ENCODE measurements at places on chromosomes 2 and 18. TPM values are rescaled to one million over a fixed set of nuclear protein-coding genes. Genes with fewer than 3 reads are reported as not detected.

The ZSWIM2 gene
- total RNA-seq, result not detected

DNA sequence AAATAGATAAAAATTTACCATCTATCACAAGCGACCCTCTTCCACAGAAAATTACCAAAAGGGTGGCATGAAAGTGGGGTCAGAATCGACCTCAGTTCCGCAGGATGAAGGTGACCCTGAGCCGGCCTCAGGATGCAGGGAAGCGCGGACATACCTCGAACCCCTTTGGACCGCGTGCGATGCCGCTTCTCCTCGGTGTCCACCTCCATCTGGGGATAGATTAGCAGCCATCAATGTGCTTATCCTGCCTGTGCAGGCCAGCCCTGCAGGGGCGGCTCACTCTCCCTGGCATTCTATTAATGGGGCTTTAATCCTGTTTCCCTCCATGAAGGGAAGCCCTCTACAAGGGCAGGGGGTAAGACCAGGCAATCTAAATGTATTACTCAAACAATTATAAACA is 235.3 kb upstream of the PXDN start:
- no peaks in the 10 kb centered on the region for H3K36me3 ChIP-seq
- H3K4me1 ChIP-seq, result no peaks in the 10 kb centered on the region
- no peak for DNase-seq
- no peak overlapping the region for H3K4me3 ChIP-seq
- no peak overlapping the region for H3K27ac ChIP-seq
- no peaks in the 10 kb centered on the region for H3K27me3 ChIP-seq

- no peaks in the 10 kb centered on the region for H3K36me3 ChIP-seq
- no peaks in the 10 kb centered on the region for H3K27me3 ChIP-seq
- DNase-seq, result no peak
- no peak overlapping the region for H3K4me3 ChIP-seq
- no peak overlapping the region for H3K27ac ChIP-seq
- no peaks in the 10 kb centered on the region for H3K4me1 ChIP-seq
Observed at GRCh38 chr18:10896851-10897250, 252.5 kb downstream of the PIEZO2 start.

DNA sequence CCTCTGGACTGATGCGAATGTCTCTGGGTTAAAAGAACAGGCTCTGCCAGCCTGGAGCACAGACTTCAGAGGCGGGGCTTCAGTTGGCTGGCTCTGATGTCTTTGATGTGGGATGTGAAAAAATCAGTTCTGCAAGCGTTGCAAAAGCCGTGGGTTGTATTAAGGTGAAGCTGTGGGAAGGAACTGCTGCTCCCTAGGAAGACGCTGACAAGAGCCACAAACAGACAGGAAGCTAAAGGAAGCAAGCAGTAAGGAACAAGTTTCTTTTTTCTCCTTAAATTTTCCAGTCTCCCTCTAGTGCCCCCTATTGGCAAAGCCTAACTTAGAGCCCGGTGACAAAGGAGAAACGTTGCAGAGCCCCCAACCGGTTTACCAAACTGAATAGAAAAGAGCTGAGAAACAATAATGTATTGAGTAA is 239.0 kb downstream of the CCDC178 start:
- no peak for DNase-seq
- H3K4me1 ChIP-seq, result no peaks in the 10 kb centered on the region
- H3K4me3 ChIP-seq, result no peak overlapping the region
- H3K36me3 ChIP-seq, result no peaks in the 10 kb centered on the region
- H3K27ac ChIP-seq, result no peak overlapping the region
- H3K27me3 ChIP-seq, result no peaks in the 10 kb centered on the region

The HDHD2 gene
- 39.6 TPM for total RNA-seq

DNA sequence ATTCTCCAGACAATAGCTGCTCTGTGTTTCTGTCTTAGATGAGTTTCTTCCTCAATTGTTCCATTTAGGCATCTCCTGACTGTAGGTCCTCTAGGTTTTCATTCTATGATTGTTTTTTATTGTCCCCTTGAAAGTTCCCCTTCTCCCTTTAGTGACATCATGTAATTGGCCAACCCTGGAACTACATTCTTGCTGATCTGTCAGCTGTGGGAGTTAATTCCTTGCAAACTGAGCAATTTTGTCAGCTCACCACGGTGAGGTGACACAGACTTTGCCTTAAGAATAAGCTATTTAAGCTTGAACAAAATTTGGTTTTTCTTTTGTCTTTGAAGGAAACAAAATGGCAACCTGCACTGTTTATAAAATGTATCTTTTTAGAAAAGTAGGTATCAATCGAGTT is 95.9 kb downstream of the TXNL1 start:
- no peaks in the 10 kb centered on the region for H3K27me3 ChIP-seq
- H3K27ac ChIP-seq, result no peak overlapping the region
- no peaks in the 10 kb centered on the region for H3K36me3 ChIP-seq
- H3K4me1 ChIP-seq, result no peaks in the 10 kb centered on the region
- DNase-seq, result no peak

GRCh38 chr2:70679259-70679658 is 88.7 kb downstream of the ADD2 start:
- H3K4me1 ChIP-seq, result no peaks in the 10 kb centered on the region
- H3K36me3 ChIP-seq, result peaks cover 5% of the 10 kb centered on the region
- no peak overlapping the region for H3K27ac ChIP-seq
- no peak overlapping the region for H3K4me3 ChIP-seq
- no peaks in the 10 kb centered on the region for H3K27me3 ChIP-seq
- DNase-seq, result peak; percentile 28

All from spleen (tissue), 13 donors.